ENCODE measurements at places on chromosomes 16 and 17. TPM values are rescaled to one million over a fixed set of nuclear protein-coding genes. Genes with fewer than 3 reads are reported as not detected.

UTS2R gene
- 0.22 TPM for total RNA-seq

CLEC10A gene
- total RNA-seq = not detected

ZFP1 gene
- 16.3 TPM for total RNA-seq

ABCA8 gene
- 0.44 TPM for total RNA-seq

PRSS22 gene
- total RNA-seq = 23.3 TPM

FBXO31 gene
- total RNA-seq = 23.5 TPM

KRT12 gene
- not detected for total RNA-seq

SLC38A8 gene
- 0.80 TPM for total RNA-seq

KRT36 gene
- not detected for total RNA-seq

OTOP3 gene
- total RNA-seq = 0.67 TPM

KRTAP2-2 gene
- not detected for total RNA-seq

DNA sequence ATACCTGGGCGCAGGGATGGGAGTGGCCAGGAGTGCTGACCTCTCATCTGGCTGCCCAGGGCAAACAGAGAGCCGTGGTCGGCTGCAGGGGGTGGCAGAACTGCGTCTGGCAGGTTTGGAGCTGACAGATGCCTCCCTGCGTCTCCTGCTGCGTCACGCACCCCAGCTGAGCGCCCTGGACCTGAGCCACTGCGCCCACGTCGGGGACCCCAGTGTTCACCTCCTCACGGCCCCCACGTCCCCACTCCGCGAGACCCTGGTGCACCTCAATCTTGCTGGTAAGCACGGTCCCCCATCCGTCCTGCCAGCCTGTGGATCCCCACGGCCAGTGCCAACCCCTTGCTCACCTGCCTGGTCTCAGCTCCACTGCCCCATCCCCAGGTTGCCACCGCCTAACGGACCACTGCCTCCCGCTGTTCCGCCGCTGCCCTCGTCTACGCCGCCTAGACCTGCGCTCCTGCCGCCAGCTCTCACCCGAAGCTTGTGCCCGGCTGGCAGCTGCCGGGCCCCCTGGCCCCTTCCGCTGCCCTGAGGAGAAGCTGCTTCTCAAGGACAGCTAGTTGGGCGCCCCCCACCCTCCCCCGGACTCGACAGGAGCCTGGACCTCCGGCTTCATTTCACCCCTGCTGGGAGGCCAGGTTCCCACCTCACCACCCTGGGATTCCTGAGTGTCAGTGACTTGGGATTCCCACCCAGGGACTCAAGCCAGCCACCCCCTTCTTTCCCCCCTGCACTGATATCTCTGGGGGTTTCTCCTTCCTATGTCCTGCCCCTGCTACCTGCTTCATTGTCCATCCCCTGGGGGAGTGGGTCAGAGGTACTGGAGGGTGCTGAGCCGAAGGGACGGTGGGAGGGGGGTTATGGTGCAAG, 2.0 kb upstream of the ORAI3 start:
- no peak overlapping the region for H3K4me3 ChIP-seq
- H3K27me3 ChIP-seq = no peaks in the 10 kb centered on the region
- peaks cover 15% of the 10 kb centered on the region for H3K4me1 ChIP-seq
- DNase-seq = no peak
- H3K27ac ChIP-seq = peak overlapping the region; percentile 92
- H3K36me3 ChIP-seq = peaks cover 20% of the 10 kb centered on the region

DNA sequence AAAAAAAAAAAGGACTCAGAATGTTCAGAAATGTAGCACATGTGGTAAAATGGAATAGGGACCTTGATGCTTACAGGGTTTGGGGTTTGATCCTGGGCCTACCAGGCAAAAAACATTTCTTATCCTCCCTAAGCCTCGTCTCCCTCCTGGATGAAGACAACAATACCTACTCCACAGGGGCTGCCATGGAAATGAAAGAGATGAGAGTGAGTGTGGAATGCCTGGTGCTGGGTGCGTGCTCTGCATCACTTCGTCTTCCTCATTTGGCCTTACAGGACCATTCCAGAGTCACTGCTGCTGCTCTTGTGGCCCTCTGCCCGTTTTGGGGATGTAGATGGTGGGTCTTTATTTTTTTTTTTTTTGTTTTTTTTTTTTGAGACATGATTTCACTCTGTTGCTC, 692.9 kb upstream of the EEF2KMT start:
- H3K4me3 ChIP-seq = no peak overlapping the region
- no peak for DNase-seq
- H3K27ac ChIP-seq = no peak overlapping the region
- no peaks in the 10 kb centered on the region for H3K36me3 ChIP-seq

DNA sequence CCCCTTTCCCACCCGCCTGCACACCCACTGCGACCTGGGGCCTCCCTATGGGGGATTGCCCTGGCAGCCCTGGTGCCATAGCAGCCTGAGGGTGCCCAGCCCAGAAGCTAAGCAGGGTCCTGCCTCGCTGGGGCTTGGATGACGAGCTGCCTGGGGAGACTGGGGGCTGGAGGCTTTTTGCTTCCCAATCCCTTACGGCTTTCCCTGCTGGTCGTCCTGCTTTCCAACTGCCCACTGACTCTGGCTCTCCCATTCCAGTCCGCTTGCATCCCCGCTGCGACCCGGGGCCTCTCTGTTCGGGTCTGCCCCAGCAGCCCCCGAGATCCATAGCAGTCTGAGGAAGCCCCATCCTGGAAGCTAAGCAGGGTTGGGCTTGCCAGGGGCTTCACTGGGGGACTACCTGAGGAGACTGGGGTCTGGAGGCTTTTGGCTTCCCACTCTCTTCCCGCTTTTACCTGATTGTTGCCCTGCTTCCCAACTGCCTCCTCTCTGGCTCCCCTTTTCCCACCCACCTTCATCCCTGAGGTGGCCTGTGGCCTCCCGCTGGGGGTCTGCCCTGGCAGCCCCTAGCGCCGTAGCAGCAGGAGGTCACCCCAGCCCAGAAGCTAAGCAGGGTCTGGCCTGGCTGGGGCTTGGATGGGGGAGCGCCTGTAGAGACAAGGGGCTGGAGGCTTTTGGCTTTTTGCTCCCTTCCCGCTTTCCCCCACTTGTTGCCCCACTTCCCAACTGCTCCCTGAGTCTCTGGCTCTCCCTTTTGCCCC, 2292.8 kb downstream of the TP53TG3F start:
- H3K4me3 ChIP-seq = no peak overlapping the region
- no peak overlapping the region for H3K27ac ChIP-seq

DNA sequence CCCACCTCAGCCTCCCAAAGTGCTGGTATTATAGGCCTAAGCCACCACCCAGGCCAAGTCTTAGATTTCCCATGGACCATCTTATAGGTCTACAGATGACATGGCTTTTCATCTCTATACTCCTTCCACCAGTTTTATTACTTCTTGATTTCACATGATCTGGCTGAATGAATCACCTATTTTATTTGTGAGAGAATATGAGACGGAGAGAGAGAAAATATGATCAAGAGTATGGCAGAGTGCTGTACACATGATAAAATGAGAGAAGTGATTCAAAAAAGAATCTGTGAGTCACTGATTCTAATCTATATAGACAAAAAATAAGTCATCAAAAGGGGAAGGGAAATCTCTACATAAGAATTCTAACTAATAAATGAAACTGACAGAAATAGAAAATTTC, 13.7 kb downstream of the ACSM1 start:
- no peak for DNase-seq
- H3K4me1 ChIP-seq = peaks cover 11% of the 10 kb centered on the region
- H3K4me3 ChIP-seq = no peak overlapping the region
- no peak overlapping the region for H3K27ac ChIP-seq
- peaks cover 50% of the 10 kb centered on the region for H3K36me3 ChIP-seq

DNA sequence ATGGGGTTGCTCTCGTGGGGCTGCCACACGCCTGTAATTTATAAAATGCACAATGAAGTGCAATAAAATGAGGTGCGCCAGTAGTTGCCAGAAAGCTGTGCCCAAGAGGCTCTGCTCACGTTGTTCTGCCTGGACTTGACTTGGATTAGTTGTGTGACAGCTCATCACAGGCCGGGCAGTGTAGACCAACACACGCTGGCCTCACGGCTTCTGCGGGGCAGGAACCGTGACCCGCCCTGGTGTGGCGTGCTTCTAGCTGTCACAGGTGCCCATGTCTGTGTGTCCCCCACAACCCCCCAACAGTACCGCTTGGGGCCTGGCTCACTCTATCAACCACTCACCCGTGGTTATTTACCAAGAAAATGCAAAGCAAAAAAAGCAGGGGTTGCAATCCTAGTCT, 112.2 kb upstream of the ZNF750 start:
- no peak overlapping the region for H3K4me3 ChIP-seq
- no peak for DNase-seq
- H3K27me3 ChIP-seq = no peaks in the 10 kb centered on the region
- H3K4me1 ChIP-seq = no peaks in the 10 kb centered on the region
- peaks cover 69% of the 10 kb centered on the region for H3K36me3 ChIP-seq

DNA sequence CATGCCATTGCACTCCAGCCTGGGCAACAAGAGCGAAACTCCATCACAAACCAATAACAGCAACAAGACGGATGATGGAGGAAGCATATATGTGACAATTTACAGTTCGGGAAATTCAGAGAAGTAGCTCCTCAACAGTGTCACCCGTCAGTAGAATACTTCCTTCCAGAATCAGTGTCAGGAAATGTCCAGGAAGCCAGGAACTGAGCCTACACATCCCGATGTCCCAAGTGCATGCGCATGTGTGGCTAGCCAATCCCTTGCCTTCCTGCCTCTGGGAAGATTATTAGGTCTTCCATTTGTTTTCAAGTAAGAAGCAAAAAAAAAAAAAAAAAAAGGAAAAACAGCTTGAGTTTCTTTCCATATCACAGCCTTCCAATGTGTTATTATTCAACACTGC, 1.4 kb upstream of the PITPNC1 start:
- H3K36me3 ChIP-seq = peaks cover 9% of the 10 kb centered on the region
- H3K27me3 ChIP-seq = no peaks in the 10 kb centered on the region
- DNase-seq = no peak
- H3K4me1 ChIP-seq = peaks cover 17% of the 10 kb centered on the region

GRCh38 chr16:2532494-2533141, 1.4 kb upstream of the CEMP1 start:
- peaks cover 2% of the 10 kb centered on the region for H3K36me3 ChIP-seq
- H3K27ac ChIP-seq = peak overlapping the region; percentile 98

GRCh38 chr17:68443972-68444464, 13.3 kb downstream of the WIPI1 start:
- no peak overlapping the region for H3K27ac ChIP-seq
- no peak for DNase-seq
- peaks cover 9% of the 10 kb centered on the region for H3K4me1 ChIP-seq

DNA sequence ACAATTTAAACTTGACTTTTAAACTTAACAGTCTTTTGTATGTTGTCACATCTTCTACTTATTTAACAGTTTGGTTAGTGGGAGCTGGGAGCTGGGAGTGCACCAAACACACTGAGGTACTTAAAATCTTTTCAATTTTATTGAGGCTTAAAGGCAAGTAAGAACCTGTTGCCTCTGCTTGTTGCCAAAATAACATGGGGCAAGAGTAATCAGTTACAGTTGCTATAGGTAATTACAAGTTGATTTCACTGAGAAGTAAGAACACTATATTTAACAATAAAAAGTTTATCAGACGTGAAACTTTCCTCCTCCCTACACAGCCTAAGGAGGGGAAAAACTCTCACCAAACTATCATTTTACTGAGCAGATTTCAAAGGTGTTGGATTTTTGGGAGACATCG, 135.2 kb downstream of the FTO start:
- DNase-seq = no peak
- H3K36me3 ChIP-seq = peaks cover 5% of the 10 kb centered on the region
- no peak overlapping the region for H3K27ac ChIP-seq
- no peaks in the 10 kb centered on the region for H3K27me3 ChIP-seq
- no peak overlapping the region for H3K4me3 ChIP-seq

- H3K4me3 ChIP-seq = no peak overlapping the region
- H3K27me3 ChIP-seq = no peaks in the 10 kb centered on the region
- H3K27ac ChIP-seq = no peak overlapping the region
- H3K36me3 ChIP-seq = no peaks in the 10 kb centered on the region
- no peak for DNase-seq
Measured at GRCh38 chr17:17841601-17842025, 4.8 kb upstream of the SREBF1 start.

GRCh38 chr16:65910291-65910690, 456.2 kb upstream of the CDH5 start:
- H3K36me3 ChIP-seq = no peaks in the 10 kb centered on the region
- H3K27ac ChIP-seq = no peak overlapping the region
- peaks cover 19% of the 10 kb centered on the region for H3K27me3 ChIP-seq

DNA sequence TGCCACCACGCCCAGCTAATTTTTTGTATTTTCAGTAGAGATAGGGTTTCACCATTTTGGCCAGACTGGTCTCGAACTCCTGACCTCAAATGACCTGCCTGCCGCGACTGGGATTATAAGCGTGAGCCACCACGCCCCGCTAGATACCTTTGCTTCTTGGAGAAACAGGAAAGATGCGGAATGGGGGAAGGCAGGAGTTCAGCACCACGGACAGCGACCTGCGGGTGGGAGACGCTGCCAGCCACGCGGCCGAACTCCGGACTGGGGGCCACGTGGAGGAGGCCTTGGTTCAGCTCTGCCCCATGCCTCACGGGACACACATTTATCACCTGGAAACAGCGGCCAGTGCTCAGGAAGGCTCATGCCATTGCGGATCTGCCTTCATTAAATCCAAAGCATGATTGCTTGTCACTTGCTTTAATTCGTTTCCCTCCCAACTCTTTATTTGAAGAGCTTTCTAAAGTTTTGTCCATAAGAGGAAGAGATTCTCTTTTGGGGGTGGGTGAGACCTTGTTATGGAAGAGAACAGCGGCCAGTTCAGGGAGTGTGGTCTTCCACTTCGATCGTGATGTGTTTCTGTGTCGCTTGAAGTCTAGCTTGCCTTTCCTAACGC, 219.9 kb downstream of the ENGASE start:
- no peak overlapping the region for H3K27ac ChIP-seq
- DNase-seq = peak; percentile 92
- no peaks in the 10 kb centered on the region for H3K4me1 ChIP-seq
- H3K27me3 ChIP-seq = peaks cover 65% of the 10 kb centered on the region

- peaks cover 12% of the 10 kb centered on the region for H3K27me3 ChIP-seq
- H3K4me3 ChIP-seq = no peak overlapping the region
- DNase-seq = no peak
- H3K36me3 ChIP-seq = peaks cover 5% of the 10 kb centered on the region
Measured at GRCh38 chr17:50537721-50538548, 5.4 kb downstream of the EPN3 start.

DNA sequence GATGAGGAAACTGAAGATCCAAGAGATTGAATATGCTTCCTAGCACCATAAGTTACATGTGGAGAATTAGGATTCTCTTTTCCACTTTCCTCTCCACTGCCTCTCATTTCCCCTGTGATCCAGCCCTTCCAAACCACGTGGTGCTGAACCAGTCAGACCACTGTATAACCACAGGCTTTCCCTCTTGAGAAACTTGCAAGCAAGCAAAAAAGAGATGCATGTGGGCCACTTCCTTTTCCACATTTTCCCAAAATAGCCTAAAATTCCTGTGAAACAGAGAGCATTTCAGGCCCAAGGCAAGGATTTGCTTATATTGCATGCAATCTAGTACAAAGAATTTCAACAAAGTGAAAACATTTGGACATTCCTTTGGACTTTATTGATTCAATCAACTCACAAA, 59.3 kb upstream of the KSR1 start:
- no peaks in the 10 kb centered on the region for H3K4me1 ChIP-seq
- no peak for DNase-seq
- no peaks in the 10 kb centered on the region for H3K36me3 ChIP-seq
- no peak overlapping the region for H3K4me3 ChIP-seq
